ENCODE measurements at places on chromosomes 13 and 19. TPM values are rescaled to one million over a fixed set of nuclear protein-coding genes. Genes with fewer than 3 reads are reported as not detected.
A peak's percentile ranks its signal among the peaks of the same experiment; 100 is the strongest.

- DNase-seq, result no peak
These were observed 108.2 kb downstream of the KCNRG start for GRCh38 chr13:50123515-50123861.

GRCh38 chr13:19587635-19588300 is 26.4 kb upstream of the TPTE2 start:
- DNase-seq, result peak; percentile 44

The CPB2 gene
- total RNA-seq, result not detected

- DNase-seq, result no peak
These were observed 361.0 kb downstream of the FGF14 start for GRCh38 chr13:102040812-102041211.

DNA sequence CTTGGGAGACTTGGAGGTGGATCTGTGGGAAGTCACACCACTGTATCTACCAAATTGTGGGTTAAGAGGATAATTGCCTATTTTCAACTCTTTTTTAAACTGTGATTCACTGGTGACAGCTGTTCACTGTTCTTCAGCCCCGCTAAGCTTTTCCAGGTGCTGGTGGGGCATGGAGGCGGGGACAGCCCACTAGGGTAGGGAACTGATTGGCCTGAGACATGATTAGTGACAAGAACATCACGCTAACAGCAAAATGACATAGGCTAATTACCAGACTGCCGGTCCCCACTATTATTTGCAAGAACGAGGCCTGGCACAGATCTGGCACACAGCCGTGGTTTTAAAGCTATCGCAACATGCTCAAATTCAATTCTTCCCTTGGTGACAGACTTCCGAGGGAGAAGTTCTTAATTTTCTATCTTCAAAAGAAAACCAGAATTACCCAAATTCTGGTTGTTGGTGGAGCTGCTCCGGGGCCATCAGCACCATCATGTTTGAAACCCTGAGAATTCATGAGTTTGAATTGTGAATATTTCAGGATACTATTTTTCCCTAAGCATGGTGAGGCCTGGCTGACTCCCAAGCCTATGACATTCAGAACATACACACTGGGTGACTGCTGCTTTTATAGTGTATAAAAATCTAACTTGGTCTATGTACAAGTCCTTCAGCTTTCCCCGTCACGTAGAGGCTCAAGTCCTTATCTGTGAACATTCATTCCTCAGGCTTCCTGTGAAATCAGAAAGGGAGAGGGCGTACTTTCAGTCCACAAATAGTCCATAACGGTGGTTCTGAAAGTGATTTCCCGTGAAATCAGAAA is 17.9 kb downstream of the DOCK9 start:
- no peak for DNase-seq

The SYNGR4 gene
- not detected for total RNA-seq

DNA sequence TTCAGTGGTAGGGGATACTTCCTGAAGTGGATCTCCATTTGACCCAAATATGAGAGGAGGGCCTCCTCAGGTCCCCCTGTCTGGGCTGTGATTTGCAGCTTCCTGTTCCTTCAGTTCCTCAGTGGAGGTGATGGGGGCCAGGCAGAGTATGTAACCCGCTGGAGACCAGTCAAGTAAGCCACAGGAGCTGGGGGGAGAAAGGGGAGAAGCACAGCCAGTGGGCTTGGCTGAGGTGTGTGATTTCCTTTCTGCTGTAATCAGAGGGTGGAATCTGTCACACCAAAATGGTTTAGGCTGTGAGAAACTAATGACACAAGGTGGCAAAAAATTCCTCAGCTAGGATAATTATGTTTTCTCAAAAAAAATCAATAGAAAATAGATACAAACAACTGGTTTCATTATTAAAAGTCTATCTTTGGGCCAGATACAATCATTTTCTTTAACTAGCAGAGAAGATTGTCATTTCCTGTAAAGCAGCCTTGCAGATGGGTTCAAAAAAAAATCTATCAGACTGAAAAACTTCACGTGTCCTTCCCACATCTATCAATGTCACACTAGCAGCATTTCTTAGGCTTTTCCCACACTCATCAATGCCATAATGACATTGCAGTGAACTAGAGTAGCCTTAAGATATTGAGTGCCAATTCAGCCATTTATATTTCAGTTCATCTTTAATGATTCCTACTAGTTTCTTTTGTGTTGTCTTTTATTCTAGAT is 1660.3 kb downstream of the EFNB2 start:
- DNase-seq, result no peak
